Left forelimb (tissue), 1 donor: ENCODE measurements at places on chromosomes 1 and 21.

DNA sequence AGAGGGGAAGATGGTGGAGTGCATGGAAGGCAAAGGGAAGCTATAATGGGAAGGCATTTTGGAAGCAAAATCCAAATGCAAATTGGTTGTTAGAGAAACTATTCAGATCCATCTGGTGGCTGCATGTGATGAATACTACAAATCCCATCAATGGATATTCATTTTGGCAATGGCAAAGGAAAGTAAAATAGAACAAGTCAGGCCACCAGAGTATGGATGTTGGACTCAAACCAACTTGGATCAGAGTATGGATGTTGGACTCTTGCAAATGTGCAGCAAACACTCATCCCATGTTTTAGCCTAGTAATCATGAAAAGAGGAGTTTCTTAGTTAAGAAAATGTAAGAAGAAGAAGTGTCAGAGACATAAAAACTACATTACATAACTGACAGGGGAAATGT lies 289.6 kb upstream of the DAB1 start:
- DNase-seq, result no peak

- no peak for DNase-seq
Observed at GRCh38 chr1:200588698-200589097, 31.9 kb downstream of the KIF14 start.

DNA sequence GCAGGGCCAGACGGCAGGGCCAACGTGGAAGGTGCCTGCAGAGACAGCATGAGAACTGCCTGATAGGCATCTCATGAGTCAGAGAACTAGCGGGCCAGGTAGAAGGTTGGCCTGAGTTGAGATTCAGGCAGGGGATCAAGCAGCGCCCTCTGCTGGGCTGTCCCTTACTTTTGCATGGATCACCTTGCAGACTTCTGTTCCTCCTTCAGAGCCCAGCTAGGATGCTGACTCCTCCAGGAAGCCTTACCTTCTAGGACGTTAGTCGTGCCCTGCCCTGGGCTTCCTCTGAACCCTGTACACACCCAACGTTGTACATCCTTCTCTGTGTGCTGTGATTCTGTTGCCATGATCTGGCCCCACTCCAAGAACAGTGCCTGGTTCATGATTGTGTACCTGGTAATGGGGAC lies 231.3 kb upstream of the VAMP3 start:
- DNase-seq, result no peak

DNA sequence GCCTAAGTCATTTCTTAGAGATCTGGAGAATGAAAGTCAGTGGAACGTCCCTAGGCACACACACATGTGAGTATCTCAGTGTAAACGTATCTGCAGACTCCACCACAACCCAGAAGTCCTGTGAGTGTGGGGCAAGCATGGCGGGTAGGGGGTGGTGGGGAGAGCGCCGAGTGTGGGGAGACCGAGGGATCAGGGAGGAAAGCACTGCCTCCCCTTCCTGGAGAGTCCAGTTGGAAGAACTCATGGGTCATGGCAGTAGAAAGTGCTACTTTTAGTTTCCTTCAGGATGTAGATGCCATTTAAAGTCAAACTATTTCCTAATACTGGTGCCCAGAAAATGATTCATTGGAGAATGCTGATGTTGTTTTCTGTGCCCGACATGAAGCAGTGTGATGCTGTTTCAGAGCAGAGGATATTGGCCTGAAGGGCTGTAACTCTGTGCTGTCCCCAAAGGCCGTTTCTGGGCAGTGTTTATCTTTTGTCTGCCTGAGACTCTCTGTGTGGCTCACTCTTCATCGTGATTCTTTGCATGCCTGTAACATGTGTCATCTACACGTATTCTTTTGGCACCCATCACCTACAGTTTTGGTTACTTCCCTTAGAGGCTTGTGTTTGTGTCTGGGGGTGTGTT lies 45.7 kb upstream of the TSPAN2 start:
- no peak for DNase-seq

DNA sequence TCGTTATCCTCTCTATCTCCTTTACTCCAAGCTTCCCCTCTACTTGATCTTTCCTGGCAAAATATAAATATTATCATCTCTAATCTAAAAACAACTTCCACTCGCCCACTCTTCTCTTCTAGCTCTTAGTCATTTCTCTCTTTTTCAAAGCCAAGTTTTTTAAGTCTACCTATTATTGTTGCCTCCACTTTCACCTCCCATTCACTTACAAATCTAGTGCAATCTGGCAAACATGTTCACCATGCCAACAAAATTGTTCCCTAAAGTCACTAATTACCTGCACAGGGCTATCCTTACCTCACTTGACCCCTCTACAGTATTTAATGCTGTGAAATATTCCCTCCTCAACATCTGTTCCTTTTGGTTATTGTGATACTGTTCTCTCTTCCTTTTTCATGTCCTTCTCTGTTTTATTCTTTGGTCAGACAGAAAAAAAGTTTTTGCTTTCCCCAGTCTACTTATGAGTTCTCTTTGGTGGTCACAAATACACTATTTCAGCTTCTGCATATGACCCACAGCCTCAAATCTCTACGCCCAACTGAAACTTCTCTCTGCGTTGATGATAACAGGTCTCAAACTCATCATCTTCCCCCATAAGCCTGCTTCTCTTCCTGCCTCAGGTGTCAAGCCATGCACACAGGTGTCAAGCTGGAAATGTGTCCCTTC lies 31.9 kb upstream of the RAP1A start:
- DNase-seq, result no peak

DNA sequence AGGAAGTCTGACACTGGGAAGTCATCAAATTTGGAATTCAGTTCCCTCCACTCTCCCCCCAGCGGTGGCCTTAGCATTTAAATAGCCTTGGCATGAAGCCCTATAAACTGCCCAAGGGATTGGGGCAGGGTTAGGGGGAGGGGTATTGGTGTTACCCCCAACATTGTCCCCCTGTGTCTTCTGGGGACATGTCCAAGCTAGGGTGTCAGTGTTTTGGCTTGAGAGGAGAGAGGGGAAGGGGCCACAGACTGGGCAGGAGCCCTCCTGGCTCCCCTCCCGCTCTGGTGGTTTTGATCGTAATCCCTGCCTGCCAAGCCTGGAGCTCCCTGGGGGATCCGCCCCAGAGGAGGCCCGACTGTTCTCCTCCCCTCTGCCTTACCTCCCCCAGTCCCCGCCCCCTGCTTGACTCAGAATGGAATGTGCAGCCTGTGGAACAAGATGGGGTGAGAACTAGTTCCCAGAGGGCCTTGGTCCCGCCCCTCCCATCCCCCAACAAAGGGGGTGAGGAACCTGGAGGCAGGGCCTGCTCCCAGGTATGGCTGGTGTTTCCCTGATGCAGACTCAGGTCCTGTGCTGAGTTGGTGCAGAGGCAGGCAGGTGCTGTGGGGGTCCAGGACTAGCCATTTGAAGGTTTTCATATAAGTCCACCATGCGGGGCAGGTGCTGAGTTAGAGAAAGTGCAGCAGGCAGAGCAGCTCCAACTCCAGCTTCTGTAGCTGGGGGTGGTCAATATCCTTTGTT lies 7.4 kb downstream of the SOX13 start:
- DNase-seq, result no peak

GRCh38 chr1:200496937-200497336 lies 87.1 kb upstream of the ZNF281 start:
- DNase-seq, result no peak

DNA sequence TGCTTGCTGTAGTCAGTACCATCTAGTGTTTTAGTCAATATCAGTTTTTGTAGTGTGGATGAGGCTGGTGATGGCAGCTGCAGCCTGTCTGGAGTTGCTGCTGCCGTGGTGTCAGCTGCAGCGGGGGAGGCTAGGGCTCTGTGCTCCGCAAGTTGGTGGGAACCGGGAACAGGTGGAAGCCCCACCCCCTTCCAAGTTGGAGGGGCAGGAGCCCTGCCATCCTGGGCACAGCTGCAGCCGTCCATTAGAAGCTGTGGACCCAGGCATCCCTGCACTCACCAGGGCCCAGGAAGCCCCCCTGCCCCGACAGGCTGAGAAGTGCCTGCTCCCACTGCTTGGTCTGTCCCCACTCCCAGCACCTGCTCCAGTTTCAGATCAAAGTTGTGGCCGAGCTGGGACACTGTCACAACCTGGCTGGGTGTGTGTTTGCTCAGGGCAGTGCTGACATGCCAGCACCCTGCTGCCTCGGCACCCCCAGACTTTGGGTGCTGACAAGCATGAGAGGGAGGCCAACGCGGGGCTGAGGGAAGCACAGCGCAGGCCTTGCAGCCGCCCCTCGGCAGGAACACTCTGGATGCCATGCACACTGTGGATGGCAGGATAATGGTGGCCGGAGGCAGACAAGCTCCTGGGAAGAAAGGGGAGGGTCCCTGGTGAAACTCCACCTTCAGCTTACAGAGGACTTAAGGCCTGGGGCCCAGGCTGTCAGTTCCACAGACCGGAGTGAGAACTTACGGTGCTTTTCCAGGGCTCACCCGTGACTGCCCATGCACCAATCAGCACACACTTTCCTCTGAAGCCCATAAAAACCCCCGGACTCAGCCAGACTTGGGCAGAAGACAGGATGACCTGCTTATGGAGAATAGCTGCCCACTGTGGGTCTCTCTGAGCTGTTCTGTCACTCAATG lies 86.9 kb downstream of the ADARB1 start:
- no peak for DNase-seq

GRCh38 chr1:64515427-64515826 lies 45.5 kb downstream of the CACHD1 start:
- DNase-seq, result no peak

GRCh38 chr1:30039354-30040080 lies 683.9 kb downstream of the MATN1 start:
- DNase-seq, result no peak

GRCh38 chr1:55081905-55082296 lies 42.6 kb downstream of the PCSK9 start:
- no peak for DNase-seq

DNA sequence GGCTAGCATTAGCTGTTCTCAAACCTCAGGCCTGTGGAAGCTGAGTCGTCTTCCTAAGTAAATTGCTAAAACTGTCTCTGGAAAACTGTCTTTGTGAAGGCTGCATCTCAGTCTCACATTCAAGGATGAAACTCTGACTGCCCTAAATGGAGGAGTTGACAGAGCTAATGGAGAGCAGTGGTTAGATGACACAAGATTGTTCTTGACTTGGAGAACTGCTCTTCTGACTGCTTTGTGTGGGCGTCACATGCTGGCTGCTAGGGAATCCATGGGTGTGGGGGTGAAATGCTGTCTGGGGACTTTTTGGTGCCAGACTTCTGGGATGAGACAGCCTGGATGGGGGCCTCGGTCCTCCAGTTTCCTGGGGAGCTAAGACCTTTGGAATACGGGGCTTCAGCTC lies 24.5 kb upstream of the TSPAN2 start:
- DNase-seq, result no peak

DNA sequence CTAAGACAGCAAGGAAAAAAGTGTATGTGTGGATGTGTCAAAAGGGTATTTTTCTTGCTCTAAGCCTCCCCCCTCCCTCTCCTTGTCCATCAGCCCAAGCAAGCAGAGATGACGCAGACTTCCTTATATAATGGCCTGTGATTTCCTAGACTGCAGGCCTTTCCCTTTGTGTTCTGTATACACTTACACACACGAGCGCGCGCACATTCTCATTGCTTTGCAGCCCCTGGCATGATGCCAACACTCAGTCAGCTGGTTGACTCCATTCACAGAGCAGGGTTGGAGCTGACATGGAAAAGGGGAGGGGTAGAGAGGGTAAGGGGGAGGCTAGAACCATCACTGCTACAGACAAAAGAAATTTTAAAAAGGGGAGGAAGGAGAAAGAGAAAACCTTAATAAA lies 41.8 kb downstream of the GATAD2B start:
- peak; percentile 90 for DNase-seq

DNA sequence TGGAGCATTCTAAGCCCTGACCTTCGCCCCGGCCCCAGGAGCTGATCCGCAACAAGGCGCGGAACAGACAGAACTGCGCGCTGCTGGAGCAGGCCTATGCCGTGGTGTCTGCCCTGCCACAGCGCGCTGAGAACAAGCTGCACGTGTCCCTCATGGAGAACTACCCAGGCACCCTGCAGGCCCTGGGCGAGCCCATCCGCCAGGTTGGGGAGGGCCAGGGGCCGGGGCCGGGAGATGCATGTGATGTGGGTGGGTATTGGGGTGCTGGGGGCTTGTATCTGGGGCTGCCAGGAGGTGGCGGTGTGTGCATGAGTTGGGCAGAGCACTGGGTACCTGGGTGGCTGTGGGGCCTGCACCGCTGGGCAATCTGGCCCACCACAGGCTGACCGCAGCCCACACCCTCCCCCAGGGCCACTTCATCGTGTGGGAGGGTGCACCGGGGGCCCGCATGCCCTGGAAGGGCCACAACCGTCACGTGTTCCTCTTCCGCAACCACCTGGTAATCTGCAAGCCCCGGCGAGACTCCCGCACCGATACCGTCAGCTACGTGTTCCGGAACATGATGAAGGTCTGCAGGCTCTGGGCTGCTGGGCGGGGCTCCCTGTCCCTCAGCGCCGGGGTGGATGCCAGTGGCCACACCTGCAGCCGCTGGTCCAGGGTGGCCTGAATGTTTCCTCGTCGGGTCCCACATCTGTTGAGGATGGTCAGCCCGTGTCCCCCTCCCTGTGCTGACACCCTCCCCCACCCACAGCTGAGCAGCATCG lies 65.8 kb downstream of the TRIM11 start:
- peak; percentile 60 for DNase-seq

DNA sequence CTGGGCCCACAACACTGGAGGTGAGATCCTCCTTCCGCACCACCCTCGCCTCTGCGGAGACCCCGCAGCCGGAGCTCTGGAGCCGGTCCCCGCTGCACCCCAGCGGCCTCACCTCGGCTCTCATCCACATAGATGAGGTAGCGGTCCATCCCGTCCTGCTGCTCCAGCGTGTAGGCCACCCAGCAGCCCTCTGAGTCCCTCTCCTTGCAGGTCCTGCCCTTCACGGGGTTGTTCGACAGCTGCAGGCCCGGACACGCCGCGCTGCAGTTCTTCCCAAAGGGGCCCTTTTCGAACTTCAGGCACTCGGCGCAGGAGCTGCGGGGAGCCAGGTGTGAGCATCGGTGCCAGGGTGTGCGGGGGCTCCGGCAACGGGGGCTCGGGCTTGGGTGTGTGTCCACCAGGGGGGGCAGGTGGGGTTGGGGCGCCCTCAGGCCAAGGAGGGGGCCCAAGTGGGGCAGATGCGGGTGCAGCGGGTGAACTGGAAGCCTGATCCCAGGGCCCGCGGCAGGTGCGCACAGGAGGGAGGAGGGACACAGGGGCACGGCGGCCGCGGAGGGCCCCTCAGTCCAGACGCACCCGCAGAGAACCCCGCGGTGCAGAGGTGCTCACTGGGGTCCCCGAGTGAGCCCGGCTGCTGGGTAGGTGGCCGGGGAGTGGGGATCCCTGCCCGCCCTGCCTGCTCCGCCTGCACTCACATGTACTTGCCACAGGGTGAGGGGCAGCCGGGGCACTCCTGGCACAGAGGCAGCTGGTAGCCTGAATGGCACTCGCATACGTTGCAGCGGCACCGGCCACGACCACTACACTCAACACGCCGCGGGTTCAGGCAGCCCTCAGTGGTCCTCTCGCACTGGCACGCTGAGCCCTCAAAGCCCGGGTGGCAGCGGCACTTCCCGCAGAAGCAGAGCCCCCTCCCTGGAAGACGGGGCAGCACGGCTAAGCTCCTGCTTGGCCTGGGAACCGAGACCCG lies 15.4 kb upstream of the PTTG1IP start:
- no peak for DNase-seq
